PC-3 (cell line): ENCODE measurements at places on chromosomes 1 and 21. TPM values are rescaled to one million over a fixed set of nuclear protein-coding genes. Genes with fewer than 3 reads are reported as not detected.

OPRD1 gene
- total RNA-seq = not detected in 2 replicates

DNA sequence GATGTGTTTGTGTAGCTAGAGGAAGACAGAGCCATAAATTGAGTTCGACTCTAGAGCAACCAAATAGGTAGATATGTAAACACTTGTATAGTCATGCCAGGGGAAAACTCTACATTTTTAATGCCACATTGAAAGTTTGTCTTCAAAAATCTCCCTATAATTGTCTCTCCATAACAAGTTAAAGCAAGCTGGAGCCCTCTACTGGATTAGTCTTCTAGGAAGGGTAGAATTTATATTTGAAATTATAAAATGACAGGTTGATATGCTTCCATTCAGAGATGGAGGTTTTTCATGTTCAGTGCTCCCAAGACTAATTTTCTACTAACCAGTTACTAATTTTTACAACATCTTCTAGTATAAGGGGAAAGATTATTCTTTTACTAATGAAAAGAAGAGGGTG is 13.1 kb upstream of the COL24A1 start:
- peaks cover 11% of the 10 kb centered on the region for H3K27me3 ChIP-seq
- no peak overlapping the region for H3K4me3 ChIP-seq
- no peaks in the 10 kb centered on the region for H3K4me1 ChIP-seq
- DNase-seq = peak; percentile 30

COL24A1 gene
- total RNA-seq = 0.07 and 0.17 TPM in 2 replicates

DNA sequence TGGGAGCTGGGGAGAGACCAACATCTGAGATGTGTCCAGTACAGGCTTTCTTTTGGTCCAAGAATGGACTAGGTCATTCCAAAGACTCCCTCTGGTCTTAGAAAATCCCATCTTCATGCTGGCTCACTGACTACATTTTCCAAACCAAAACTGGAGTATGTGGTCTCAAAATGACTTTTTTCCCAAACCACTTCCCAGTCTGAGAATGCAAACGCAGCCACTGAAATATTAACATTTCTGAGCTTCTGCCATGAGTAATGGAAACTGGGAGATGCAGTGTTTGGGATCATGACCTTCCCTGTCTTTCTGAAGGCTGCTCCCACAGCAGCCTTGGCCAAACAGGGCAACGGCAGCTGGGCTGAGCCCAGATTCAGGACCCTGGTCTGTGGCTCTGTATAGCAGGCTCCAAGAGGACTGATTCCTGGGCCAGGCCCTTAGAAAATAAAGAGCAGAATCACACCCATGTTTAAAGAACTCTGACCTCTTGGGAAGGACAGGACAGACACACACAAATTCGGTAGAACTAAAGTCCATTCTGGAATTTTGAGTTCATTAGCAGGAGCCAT is 62.1 kb upstream of the CNTN2 start:
- H3K4me1 ChIP-seq = no peaks in the 10 kb centered on the region
- no peaks in the 10 kb centered on the region for H3K36me3 ChIP-seq
- no peak for DNase-seq
- H3K27me3 ChIP-seq = peaks cover 75% of the 10 kb centered on the region

C8A gene
- total RNA-seq = not detected in 2 replicates

- no peak for DNase-seq
- no peak overlapping the region for H3K4me3 ChIP-seq
- peaks cover 37% of the 10 kb centered on the region for H3K4me1 ChIP-seq
Measured at GRCh38 chr1:197787623-197788536, 12.6 kb upstream of the DENND1B start.

DNA sequence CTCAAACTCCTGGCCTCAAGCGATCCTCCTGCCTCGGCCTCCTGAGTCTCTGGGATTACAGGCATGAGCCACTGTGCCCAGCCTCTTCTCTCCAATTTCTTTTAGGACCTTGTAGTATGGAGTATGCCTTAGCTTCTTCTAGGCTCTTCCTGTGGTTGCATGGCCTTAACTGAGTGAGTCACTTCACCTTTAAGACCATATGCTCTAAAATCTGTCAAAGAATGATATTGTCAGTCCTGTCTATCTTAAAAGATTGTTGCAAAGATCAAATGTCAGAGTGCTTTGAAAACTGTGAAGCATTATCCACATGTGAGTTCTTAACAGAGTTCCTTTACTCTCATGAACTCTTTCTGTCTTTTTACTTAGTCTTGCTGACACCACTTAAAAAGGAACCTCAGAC is 37.2 kb downstream of the ATP2B4 start:
- H3K4me3 ChIP-seq = no peak overlapping the region
- H3K36me3 ChIP-seq = no peaks in the 10 kb centered on the region
- DNase-seq = peak; percentile 60
- H3K27ac ChIP-seq = peak overlapping the region; percentile 95
- H3K4me1 ChIP-seq = peaks cover 36% of the 10 kb centered on the region

DNA sequence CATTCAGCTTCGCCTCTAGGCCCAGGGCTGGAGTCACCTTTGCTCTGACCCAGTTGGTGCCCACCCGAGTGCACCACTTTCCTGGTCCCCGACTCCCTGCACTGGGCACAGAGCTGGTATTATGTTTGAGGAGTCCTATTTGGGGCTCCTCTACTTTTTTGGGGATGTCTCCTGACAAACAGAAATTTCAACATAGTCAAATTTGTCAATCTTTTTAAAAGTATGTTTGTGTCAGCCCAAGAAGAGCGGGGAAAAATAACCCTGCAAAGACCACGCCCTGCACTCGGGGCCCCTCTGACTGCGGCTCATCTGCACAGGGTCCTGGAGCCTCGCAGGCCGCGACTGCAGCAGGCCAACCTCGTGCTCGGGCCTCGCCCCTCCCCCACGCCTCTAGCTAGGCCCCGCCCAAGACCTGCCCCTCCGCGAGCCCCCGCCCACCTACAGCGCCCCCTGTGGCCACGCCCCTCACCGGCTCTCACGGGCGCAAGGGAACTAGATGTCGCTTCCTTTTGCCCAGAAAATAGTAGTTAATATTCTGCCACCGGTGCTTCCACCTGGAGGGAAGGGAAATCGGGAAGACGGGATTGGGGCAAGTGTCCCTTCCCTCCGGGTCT is 11.4 kb downstream of the FAM229A start:
- H3K36me3 ChIP-seq = no peaks in the 10 kb centered on the region
- H3K27ac ChIP-seq = peak overlapping the region; percentile 38
- no peaks in the 10 kb centered on the region for H3K27me3 ChIP-seq
- peak overlapping the region; percentile 81 for H3K4me3 ChIP-seq

DNA sequence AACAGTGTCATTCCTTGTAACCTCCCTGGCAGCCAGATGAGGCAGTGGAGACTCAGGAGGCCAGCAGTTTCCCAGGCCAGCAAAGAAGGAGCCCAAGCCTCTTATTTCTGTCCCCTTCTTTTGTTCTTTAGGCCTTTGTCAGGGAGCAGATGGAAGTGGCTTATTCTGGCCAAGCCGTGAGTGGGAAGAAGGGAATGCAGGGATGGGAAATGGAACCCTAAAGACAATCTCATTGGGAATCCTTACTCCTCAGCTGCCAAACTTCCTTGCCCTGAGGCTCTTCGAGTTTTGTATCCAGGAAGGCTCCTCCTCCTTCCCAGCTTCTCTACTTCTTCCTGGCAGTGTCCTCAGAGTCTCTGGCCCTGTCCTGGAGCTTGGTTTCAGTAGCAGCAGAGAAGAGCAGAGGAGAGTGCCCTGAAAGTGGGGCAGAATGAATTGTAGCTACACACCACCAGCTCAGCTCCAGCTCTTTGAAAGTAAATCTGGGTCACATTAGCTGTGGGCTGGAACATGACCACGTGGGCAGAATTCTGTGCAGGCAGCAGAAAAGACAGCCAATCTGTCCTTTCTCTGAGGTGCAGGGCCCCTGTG is 63.9 kb downstream of the NDUFS5 start:
- DNase-seq = peak; percentile 21
- H3K4me3 ChIP-seq = no peak overlapping the region
- H3K36me3 ChIP-seq = no peaks in the 10 kb centered on the region
- H3K27me3 ChIP-seq = no peaks in the 10 kb centered on the region
- no peak overlapping the region for H3K27ac ChIP-seq
- H3K4me1 ChIP-seq = peaks cover 6% of the 10 kb centered on the region

DNA sequence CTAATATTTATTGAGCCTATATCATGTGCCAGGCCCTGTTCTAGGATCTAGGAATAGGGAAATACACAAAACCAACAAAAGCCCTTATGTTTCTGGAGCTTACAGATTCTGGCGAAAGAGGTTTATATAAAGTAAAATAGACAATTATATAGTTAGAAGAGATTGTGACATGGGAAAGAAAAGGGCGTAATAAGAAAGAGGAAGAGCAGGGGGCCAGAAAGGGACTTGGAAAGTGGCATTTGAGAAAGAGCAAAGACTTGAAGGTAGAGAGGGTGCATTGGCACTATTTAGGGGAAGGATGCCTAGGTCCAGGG is 322.5 kb upstream of the FAM78B start:
- peaks cover 44% of the 10 kb centered on the region for H3K4me1 ChIP-seq
- H3K27ac ChIP-seq = peak overlapping the region; percentile 68; the same call in 1 of the 2 replicates
- DNase-seq = no peak
- H3K36me3 ChIP-seq = no peaks in the 10 kb centered on the region
- H3K27me3 ChIP-seq = no peaks in the 10 kb centered on the region

USF1 gene
- 111 and 113 TPM in 2 replicates for total RNA-seq

UBE4B gene
- total RNA-seq = 37.9 and 42.1 TPM in 2 replicates

DNA sequence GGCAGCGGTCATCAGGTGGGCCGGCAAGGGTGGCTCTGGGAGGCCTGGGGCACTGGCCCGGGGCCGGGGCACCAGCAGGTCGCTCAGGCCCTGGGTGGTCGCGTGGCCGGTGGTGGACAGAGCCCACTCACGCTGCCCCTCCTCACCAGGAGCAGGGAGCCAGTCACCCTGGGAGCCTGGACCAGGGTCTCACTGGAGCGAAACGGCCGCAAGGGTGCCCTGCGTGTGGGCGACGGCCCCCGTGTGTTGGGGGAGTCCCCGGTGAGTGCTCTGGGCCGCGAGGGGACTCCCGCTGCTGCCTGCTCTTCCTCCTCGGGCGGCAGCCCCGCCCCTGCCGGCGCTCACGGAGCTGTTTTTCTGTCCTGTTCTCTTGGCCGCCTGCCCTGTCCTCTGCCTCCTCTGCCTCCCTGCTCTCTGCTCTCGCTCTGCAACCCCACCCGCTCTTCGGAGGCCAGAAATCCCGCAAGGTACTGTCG is 23.5 kb downstream of the RNF223 start:
- no peak for DNase-seq
- no peak overlapping the region for H3K4me3 ChIP-seq
- no peaks in the 10 kb centered on the region for H3K4me1 ChIP-seq
- no peaks in the 10 kb centered on the region for H3K27me3 ChIP-seq

DNA sequence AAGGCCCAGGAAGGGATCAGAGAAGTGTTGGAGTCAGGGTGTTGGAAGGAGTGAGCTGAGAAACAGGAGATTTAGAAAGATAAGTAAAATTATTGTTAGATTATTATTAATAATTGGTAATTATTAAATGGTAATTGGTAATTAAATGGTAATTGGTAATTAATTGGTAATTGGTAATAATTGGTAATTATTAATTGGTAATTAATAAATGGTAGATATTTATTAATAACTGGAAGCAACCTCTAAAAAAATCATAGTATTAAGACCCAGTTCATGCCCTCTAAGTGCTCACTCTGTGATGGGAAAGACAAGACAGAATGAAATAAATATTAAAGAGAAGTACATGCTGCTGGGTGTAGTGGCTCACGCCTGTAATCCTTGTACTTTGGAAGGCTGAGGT is 13.8 kb upstream of the EPS15 start:
- H3K27me3 ChIP-seq = no peaks in the 10 kb centered on the region
- DNase-seq = no peak
- no peaks in the 10 kb centered on the region for H3K36me3 ChIP-seq

DNA sequence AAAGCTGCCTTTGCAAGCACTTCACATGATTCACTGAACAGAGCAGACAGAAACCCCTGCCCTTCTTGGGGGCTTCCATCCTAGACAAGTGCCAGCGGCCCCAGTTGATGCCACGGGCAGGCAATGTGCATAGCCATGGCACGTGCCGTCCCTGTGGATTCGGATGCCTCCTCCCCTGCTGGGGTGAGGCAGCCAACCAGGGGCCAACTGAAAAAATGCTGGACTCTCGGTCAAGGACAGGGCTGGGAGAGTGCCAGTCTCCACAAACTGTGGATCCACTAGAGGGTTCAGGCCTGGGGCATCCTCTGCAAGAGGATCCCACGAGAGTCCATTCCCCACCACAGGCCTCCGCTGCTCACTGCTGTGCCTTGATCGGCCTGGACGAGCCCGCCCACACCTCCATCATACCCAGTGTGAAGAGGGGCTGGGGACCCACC is 3.8 kb downstream of the JMJD4 start:
- H3K4me1 ChIP-seq = peaks cover 31% of the 10 kb centered on the region
- no peaks in the 10 kb centered on the region for H3K27me3 ChIP-seq
- peaks cover 22% of the 10 kb centered on the region for H3K36me3 ChIP-seq
- H3K4me3 ChIP-seq = no peak overlapping the region
- DNase-seq = no peak
- no peak overlapping the region for H3K27ac ChIP-seq

GRCh38 chr1:31335007-31335406 is 37.9 kb downstream of the FABP3 start:
- H3K36me3 ChIP-seq = peaks cover 10% of the 10 kb centered on the region; the same call in 1 of the 2 replicates
- H3K4me1 ChIP-seq = no peaks in the 10 kb centered on the region
- H3K4me3 ChIP-seq = no peak overlapping the region
- no peaks in the 10 kb centered on the region for H3K27me3 ChIP-seq

DNA sequence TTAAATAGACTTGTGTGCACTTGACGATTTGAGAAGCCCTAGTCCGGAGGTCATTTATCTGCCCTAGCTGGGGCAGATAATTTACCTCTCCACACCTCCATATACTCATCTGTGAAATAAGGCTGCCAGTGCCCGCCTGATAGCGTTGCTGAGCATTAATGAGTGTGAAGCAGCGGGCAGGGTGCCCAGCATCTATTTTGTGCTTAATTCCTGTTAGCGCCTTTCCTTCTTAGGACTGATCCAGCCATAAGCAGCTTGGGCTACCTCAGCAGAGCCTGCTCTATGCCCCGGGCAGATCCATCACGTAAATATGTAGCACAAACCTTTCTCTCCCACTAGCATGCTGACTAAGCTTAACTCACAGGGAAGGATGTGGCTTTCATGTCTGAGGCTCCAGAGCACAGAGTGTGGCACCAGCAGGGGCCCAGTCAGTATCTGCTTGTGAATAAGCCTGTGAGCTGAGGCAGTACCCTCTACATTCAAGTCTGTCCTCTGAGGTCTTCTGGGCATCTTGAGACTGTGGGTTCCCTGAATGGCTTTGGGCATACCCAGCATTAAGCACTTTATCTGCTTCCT is 21.5 kb upstream of the RNF187 start:
- H3K27me3 ChIP-seq = peaks cover 14% of the 10 kb centered on the region; the same call in 1 of the 2 replicates
- H3K4me1 ChIP-seq = no peaks in the 10 kb centered on the region
- no peak overlapping the region for H3K4me3 ChIP-seq

DNA sequence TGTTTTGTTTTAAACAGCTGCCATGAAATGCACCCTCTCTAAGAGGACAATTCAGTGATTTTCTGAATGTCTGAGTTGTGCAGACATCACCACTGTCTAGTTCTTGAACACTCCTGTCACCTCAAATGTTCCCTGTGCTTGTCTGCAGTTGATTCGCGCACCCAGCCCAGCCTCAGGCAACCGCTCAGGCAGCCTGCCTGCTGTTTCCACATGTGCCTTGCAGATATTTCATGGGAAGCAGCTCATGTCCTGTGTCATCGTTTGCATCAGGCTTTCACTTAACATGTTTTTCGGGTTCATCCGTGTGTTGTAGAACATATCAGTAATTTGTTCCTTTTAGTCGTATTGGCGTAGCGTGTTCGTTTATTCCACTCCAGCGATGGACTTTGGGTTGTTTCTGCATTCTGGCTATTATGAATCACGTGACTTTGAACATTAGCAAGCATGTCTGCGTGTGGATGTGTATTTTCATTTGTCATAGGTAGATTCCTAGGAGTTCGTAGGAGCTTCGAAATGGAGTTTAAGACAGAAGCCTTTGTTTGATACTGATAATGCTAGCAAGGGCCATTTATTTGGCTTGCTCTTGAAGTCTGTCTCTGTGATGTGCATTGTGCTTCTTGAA is 12.1 kb downstream of the ADARB1 start:
- no peak for DNase-seq
- no peak overlapping the region for H3K27ac ChIP-seq
- H3K4me1 ChIP-seq = no peaks in the 10 kb centered on the region; the same call in 1 of the 2 replicates
- H3K36me3 ChIP-seq = no peaks in the 10 kb centered on the region
- no peak overlapping the region for H3K4me3 ChIP-seq
- H3K27me3 ChIP-seq = no peaks in the 10 kb centered on the region
